ENCODE measurements at places on chromosomes 3 and 15.

GRCh38 chr3:52220380-52221026 lies 4.9 kb downstream of the TLR9 start:
- DNase-seq = peak; percentile 47

- no peak for DNase-seq
These were observed 27.9 kb upstream of the PRTG start for GRCh38 chr15:55770806-55771205.

DNA sequence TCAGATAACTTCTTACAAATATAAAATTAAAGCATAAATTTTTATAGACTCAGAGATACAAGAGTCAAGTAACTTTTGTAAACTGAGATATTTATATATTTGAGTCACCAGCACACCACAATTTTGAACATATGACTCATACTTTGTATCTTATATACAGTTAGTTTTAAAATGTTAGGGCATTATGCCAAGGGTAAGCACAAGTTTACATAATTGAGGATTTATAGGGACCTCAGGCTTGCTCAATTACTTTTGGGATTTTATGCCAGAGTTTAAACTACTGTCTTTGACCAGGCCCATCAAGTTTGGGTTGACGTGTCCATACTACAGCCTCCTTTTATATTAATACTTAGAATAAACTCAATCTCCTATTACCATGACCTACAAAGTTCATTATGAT lies 7.4 kb upstream of the FGF7 start:
- DNase-seq = peak; percentile 73

DNA sequence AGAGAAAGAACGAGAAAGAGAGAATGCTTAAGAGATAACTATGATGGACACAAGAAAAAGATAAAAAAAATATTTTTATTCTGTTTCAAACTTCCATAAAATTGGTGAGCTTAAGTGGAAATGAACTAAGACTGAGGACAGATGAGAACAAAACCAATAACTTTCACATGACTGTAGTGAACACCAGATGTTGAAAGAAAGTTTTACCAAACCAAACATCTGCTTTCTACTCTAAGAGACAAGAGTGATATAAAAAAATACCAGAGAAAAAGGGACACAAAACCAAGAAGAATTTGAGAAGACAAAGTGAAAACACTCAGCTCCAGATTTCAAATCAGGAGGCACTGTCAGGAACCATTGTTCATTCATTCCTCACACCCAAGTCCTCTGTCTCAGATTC lies 147.9 kb downstream of the IMPG2 start:
- no peak for DNase-seq

GRCh38 chr3:52093756-52094545 lies 37.6 kb upstream of the DUSP7 start:
- DNase-seq = peak; percentile 14

- DNase-seq = no peak
These were observed 95.5 kb upstream of the NPHP3 start for GRCh38 chr3:132817646-132818177.

- no peak for DNase-seq
These were observed 31.9 kb downstream of the TUSC7 start for GRCh38 chr3:116741467-116741866.

- DNase-seq = no peak
These were observed 12.9 kb downstream of the UBAP1L start for GRCh38 chr15:65101891-65102708.

DNA sequence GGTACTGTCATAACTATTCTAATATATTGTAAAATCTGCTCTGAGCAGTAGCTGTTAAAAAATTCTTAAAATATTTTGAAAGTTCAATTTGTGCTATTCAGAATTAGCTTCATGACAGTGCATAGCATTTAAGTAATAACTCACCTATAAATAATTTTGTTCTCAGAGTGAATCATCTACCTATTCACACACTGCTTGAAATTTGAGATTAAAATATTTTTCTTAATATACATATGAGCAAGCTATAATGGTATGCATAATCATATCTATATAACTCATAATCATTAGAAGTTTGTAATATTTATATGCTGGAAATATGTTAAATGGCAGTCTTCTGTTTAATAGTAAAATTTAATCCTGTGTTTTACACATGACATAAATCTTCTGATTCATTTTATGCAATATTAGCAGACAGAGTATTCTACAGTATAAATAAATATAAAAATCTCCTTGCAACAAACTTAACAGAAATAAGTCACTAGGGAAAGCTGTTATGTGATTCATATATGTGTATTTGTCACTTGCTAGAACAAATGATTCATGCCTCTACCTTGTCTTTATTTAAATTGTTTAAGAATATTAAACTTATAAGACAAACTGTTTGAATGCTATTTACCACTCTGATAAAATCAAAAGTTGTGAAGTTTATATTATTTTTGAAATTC lies 710.8 kb downstream of the PLOD2 start:
- no peak for DNase-seq

DNA sequence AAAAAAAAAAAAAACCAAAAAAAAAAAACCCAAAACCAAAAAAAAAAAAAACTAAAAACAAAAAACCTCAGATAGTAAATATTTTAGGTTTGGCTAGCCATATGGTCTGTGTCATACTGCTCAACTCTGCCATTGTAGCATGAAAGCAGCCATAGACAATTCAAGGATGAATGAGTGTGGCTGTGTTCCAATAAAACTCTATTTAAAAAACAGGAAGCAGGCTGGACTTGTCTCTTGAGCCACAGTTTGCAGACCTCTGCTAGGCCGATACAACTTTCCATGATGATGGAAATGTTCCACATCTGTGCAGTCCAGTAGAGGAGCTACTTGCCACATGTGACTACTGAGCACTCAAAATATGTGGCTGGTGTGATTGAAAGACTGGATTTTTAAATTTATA lies 11.1 kb downstream of the EFCAB12 start:
- no peak for DNase-seq

DNA sequence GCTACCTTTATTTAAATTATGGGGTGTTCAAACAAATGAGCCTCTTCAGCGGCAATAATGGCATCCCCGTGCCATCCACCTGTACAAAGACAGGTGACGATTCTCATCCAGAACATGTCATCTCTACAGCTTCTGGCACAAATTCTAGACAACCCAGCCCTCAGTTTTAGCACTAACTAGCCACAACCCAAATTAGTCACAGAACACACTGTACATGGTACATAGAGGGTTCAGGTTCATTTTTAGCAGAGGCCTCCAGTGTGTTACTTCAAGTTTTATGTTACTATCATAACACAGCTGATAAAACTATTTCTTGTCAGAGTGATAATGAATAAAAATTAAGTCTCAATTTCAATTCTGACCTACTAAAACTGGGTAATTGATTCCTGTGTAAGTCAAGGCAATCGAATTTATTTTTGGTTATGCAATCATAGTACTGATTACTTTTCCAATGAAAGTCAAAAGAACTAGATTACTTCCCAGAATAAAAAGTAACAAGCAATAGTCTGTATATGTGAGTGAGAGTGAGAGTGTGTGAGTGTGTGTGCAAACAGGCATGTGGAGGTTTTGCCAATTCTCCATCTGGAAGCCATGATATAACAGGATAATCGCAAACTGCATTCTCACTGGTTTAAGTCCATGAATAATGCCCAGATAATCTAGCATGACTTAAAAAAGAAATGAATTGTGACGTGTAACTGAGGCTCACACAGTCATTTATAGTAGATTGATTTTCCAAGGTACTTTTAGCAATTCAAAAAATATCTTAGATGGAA lies 37.4 kb downstream of the SHQ1 start:
- no peak for DNase-seq

GRCh38 chr3:72593881-72594397 lies 254.3 kb downstream of the SHQ1 start:
- no peak for DNase-seq

- no peak for DNase-seq
These were observed 247.2 kb downstream of the LSAMP start for GRCh38 chr3:116198087-116198486.

DNA sequence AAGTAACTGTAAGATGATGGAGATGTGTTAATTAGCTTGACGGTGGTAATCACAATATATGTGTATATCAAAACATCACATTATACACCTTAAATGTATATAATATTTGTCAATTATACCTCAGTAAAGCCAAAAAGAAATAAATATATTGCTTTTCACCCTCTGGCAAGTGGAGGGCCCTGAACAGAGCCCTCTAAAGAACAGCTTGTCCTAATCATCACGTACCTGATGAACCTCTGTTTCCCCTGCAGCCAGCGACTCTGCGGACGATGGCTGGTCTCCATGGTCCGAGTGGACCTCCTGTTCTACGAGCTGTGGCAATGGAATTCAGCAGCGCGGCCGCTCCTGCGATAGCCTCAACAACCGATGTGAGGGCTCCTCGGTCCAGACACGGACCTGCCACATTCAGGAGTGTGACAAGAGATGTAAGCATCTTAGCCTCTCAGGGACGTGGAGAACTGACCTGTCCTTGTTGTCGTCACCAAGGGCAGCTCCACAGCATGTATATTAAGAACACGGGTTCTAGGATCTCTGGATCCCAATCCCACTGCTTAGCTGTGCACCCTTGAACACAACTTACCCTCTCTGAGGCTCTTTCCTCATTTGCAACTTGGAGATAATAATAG lies 6.3 kb downstream of the THBS1 start:
- DNase-seq = no peak

GRCh38 chr3:127702151-127702578 lies 29.4 kb downstream of the ABTB1 start:
- no peak for DNase-seq

DNA sequence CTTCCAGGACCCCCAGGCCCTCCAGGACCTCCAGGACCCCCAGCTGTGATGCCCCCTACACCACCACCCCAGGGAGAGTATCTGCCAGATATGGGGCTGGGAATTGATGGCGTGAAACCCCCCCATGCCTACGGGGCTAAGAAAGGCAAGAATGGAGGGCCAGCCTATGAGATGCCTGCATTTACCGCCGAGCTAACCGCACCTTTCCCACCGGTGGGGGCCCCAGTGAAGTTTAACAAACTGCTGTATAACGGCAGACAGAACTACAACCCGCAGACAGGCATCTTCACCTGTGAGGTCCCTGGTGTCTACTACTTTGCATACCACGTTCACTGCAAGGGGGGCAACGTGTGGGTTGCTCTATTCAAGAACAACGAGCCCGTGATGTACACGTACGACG lies 22.1 kb upstream of the CMSS1 start:
- DNase-seq = no peak

GRCh38 chr15:60703207-60703933 lies 224.4 kb upstream of the ICE2 start:
- DNase-seq = no peak

DNA sequence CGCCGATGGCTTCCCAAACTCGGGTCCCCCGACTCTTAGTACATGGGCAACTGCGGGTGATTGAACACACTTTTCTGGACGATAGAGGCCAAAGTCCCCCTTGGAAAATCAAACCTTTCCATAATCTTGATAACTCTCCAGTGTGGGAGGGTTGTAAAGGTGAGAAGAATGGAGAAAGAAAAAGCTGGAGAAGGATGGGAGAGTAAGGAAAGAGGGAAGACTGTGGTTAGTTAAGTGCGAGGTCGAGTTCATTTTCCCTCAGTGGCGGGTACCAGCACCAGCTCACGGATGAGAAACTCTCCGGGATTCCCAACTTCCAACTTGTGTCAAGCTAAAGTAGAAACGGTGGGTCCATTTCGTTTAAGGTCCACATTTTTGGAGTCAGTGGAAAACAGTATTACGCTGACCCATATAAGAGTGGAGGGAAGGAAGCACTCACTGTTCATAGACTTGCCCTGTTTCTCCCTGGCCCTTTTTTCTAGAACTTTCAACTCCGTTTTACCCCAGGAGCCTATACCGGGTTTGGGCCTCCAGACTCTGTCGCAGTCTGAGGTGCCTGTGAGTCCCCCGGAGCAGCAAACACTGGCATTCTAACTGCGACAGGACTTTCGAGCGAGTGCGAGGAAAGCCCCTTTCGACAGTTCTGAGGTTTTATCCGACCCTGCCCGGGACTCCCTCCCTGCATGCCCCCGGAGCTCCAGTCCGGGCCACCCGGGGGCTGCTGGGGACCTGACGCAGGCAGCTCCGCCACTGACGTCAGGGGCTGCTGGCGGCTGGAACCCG lies 14.8 kb downstream of the ZIC1 start:
- DNase-seq = no peak

DNA sequence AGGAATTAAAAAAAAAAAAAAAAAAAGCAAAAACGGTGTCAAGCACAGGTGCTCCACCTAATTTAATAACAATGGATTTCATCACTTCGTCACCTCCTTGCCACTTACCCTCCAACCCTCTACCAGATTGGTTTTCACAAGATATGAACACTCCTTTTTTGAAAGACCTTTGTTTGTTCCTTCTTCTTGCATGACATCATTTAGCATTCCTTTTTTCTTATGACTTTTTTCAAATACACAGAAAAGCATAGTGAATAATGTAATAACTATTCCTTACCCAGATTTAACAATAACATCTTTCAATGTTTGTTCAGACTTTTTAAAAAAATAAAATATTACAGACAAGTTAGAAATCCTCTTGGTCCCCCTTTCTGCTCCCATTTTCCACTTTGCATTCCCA lies 16.3 kb downstream of the COL6A6 start:
- DNase-seq = no peak

DNA sequence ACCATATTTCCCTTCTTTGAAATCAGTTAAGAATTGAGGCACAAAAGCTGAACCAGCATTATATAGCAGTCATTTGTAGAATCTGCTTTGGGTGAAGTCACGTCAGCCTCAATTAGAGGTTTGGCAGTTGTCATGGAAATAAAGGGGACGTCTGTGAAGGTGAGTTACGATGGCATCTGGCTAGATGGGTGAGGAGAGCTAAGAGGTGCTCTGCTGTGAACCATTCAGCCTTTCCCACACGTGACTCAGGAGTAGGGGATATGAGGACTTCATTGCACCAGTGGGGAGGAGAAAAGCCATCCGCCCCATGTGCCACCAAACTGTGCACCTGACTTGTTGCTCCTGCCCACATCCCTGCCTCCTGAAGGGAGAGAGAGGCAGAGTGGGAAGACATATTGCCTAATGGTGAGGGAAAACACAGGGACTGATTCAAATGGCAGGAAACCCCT lies 2.8 kb upstream of the C15orf40 start:
- DNase-seq = no peak

GRCh38 chr3:4601892-4602291 lies 108.7 kb downstream of the ITPR1 start:
- no peak for DNase-seq

GRCh38 chr15:44296625-44297524 lies 8.4 kb downstream of the GOLM2 start:
- no peak for DNase-seq

- no peak for DNase-seq
These were observed 43.6 kb upstream of the APH1B start for GRCh38 chr15:63233667-63234423.

DNA sequence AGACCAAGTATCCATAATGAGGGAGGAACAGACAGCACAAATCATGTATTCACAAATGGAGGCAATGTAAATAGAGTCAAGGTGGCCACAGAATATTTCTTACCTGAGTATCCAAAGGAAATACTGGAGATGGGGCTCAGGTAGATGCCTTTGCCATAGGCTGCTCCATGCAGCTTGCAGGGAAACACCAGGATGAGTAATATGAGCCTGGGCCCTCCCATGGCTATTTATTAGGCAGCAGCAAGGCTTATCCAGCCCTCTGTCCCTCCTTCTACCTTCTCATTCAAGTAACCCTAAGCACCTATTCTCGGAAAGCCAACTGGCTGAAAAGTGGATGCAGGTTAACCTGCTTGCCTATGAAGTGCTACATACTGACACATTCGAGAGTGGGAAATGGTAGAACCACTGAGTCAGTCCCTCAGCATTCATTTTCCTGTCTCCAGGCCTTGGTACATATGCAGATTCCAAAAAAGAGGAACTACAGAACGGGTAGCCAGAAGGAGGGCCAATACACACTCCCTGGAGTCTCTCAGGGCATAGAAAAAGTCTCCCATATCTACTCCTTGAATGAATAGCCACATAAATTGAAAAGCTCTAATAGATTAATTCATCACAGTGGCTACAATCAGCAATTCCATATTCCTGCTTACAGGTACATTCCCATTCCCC lies 18.3 kb upstream of the PKM start:
- DNase-seq = no peak

Measured in amniotic stem cell (primary cell).